ENCODE measurements at places on chromosomes 6 and 20.

DNA sequence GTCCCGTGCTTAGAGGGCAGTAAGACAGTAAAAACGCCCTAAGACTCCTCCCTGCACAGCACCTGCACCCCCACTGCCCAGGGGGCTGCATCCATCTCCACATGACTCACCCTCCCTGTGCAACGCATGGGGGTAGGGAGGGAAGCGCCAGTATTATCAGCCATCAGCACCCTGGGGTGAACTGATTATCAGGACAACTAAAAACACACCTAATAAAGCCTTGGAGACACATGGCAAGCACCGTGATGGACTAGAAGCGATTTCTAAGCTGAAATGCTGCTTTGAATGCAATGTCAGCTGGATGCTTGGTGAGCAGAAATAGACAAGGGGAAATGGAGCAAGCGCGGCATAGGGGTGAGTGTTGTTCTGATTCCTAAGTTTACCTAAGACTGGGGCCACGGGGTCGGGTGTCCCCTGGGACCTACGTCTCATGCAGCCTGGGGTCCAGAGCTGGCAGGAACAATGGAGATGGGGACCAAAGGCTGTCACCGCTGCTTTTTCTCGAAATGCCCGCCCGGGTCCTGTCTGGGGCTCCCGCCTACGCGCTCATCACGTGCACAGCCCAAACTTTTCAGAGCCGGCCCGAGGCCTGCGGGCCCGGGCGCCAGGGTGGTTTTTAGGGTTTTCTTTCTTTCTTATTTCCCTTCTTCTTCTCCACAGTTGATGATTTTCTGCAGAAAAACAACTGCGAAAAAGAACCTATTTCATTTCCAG lies 702 bp upstream of the TNFAIP3 start:
- no peak for DNase-seq

DNA sequence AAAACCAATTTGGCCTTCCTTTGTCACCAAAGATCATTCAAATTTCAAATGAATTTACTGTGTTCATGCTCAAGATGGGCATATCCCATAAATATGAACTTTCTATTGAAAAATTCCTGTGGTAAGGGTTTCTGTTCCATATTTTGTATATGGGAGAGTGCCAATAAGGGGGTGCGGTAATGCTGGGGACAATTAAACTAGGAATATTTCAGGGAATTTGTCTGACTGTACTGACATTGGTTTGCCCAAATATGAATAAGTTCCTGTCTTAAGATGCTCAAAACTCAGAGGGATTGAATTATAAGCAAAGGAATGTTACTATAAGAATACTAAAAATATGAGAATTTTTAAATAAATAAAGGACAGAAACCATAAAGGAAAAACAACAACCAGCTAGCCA lies 553.0 kb upstream of the MARCKS start:
- DNase-seq: no peak

GRCh38 chr6:112752305-112752704 lies 405.2 kb downstream of the RFPL4B start:
- DNase-seq: no peak

GRCh38 chr6:142372348-142372747 lies 70.5 kb downstream of the ADGRG6 start:
- DNase-seq: no peak

DNA sequence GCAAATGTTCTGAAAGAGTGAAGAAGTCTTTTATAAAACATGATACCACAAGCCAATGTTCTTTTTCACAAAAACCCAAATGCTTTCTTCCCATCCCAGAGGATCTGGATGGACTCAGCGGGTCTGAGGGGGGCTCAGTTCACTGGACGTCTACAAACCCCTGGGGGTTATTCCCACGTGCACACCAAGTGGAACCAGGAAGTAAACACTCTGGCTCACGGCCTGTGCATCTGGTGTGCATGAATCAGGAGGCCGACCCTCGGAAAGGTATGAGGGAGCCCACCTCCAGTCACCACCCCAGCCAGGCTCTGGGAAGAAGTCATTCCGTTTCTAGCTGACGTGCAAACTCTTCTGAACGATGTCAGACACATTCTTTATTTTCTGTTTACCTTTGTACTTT lies 252.2 kb downstream of the DLL1 start:
- DNase-seq: no peak

GRCh38 chr20:9635750-9636149 lies 121.4 kb downstream of the LAMP5 start:
- no peak for DNase-seq

DNA sequence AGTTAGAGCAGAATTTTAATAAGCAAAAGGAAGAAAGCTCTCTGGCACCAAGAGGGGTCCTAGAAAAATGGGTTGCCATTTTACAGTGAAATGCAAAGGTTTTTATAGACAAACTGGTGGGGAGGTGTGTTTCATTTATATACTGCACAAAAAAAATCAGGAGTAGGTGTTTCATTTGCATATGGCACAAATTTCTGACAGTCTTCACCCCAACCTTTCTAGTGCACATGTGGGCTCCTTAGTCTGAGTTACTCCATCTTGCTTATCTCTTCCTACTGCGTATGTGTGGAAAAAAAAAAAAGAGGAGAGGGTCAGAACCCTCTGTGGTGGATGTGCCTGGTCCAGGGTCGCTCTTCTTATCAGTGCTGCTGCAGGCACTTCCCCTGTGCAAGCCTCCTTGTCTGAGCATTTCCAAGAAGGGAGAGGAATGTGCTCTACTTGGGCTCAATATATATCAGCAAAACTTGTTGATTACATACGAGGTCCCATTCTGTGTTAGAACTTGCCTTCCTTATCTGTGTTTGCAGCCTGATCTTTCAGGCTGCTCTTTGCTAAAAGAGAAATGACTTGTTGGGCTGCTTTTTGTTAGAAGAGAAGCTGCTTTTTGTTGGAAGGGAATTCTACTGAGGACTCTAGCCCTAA lies 59.0 kb upstream of the MRAP2 start:
- no peak for DNase-seq

- no peak for DNase-seq
Observed at GRCh38 chr6:112396221-112396620, 49.1 kb downstream of the RFPL4B start.

- no peak for DNase-seq
Observed at GRCh38 chr6:25181923-25182322, 97.3 kb upstream of the CARMIL1 start.

Data from esophagus squamous epithelium (tissue), 5 donors.